ENCODE measurements at places on chromosomes 4 and X. TPM values are rescaled to one million over a fixed set of nuclear protein-coding genes. Genes with fewer than 3 reads are reported as not detected.

DNA sequence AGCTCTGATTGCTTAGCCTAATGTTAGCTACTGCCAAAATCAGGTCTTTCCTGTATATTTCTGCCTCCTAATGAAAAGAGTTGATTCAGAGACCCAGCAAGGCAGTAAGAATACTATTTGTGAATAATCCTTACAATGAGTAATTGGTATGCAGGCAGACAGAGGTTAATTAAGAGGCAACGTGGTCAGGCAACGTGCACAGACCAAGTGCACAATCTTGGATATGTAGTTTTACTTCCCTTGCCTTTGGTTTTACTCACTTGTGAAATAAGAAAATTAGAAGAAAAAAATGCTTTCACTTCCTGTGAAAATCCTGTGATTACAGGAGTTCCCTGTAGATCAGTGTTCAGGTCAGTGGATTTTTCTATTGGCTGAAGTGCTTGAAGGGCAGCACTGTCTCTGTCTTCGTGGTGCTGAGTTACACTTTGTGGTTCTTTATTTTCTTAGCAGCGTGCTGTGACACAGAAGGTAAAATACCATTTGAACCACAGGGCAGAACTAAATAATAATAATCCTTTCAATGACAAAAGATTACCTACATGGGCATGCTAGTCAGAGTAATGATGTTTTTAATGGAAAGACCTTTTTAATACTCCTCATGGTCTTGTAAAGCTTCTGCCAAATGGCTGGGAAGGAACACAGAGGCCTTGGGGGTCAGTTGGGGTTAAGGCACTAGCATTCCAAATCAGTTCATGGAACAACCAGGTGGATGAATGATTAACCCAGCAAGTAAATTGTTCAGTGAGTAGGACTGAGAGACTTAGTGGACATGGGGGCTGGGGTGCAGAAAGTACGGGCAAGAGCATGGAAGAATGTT, 430.9 kb downstream of the MAPK10 start:
- peak; percentile 28 for DNase-seq

DNA sequence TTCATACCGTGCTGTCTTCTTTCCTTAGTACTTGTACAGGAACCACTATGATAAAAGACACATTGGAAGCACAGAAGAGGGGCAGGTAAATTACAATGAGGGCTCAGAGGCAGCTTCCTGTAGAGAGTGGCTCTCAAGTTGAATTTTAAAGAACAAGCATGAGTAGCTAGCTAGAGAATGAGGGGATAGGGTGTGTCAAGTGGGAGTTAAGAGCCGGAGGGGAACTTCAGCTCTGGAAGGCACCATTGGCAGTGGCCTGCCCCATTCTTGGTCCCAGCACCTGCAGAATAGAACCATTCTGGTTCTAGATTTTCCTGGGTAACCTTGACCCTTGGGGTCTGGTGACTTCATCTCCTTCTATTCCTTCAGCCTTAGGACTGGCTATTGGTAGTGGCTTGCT, 34.0 kb upstream of the JADE1 start:
- no peak for DNase-seq

Gene GABRE
- total RNA-seq, result 8.4 TPM

- DNase-seq, result no peak
Measured at GRCh38 chr4:20362148-20362547, 110.4 kb downstream of the SLIT2 start.

Gene TEX11
- total RNA-seq, result not detected

Gene BST1
- 49.0 TPM for total RNA-seq

DNA sequence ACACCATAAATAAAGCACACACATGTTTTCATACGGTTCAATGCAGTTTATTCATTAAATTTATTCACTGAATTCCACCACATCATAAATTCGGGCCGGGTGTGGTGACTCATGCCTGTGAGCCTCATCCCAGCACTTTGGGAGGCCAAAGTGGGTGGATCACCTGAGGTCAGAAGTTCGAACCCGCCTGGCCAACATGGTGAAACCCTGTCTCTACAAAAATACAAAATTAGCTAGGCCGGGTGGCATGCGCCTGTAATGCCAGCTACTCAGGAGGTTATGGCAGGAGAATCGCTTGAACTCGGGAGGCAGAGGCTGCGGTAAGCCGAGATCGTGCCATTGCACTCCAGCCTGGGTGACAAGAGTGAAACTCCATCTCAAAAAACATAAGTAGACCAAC, 131.6 kb downstream of the PDS5A start:
- DNase-seq, result no peak

Gene UGT2B17
- total RNA-seq, result not detected

DNA sequence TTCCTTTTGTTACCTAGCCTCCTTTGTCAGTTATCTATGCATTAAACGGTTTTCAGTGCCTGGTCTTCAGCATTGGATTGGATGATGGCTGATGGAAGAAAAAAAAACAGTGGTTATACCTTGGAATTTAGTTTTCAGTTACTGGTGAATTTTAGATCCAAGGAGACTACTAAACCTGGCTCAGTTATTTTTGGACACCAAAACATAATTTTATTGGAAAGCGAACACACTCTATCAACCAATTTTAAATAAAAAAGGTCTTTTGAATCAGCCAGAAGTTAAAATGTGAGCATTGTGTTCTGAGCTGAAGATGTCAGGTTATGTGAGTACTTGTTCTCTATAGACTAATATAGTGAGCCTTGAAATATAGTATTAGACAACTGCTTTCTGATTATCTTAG, 32.1 kb downstream of the FGF2 start:
- DNase-seq, result no peak

Gene RIBC1
- total RNA-seq, result 1.0 TPM

DNA sequence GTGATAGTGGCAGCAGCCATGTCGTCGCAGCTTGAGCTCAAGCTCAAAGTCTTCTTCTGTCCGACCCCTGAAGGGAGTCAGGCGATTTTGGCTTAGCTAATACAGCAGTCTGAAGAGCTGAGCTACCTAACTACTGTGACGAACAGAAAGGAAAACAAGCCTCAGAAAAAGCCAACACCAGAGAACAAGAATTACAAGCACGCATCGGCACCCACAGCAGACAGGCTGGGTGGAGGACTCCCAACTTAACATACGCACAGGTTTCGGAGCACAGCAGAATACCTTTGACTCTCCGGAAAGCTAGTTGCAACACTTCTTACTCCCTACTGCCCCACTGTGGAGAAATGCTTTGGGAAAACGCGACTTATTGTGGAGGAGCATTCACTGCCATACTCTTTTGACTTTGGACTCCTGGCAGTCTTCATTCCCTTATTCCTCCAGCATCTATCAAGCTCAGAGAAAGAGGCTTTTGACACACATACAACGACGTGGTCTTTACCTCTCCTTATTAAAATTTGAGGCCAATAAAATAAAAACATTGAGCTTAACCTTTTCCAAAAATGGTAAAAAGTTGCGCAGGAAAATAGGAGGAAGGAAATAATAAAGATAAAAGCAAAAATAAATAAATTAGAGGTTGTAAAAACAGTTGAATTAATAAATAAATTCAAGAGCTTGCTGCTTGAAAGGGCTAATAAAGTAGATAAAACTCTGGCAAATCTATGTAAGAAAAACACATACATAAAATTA, 41.3 kb upstream of the GPC3 start:
- peak; percentile 38 for DNase-seq

- no peak for DNase-seq
Measured at GRCh38 chr4:26242451-26242850, 78.4 kb upstream of the RBPJ start.

Gene TMSB15A
- not detected for total RNA-seq

GRCh38 chrX:111568354-111568753, 56.9 kb downstream of the SERTM2 start:
- no peak for DNase-seq

DNA sequence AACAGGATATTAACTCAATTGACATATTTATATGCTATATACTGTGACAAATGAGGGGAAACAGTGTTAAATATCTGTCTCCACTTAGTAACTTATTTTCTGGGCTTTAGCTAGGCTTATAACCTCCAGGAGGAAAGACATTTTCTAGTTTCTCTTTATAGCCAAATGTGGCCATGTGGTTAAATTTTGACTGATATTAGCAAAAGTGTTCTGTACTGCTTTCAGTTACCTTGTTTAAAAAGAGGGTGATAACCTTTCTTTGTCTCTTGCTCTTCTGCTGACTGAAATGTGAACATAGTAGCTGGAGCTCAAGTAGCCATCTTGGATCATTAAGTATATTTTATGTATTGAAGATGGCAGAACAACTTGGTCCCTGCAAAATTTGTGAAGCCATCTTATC, 253.7 kb downstream of the PDHA2 start:
- DNase-seq, result no peak

Gene OPHN1
- total RNA-seq, result 11.7 TPM

DNA sequence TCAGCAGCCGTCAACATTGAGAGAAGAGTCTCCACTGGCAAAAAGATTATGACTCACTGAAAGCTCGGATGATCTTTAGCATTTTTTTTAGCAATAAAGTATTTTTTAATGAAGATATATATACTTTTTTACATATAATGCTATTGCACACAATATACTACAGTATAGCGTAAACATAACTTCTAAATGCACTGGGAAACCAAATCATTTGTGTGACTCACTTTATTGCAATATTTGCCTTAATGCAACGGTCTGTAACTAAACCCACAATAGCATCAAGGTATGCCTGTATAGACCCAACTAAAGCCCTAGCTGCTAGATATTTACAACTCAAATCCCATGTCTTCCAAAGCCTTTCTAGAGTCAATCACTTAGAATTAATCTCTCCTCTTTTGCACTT, 52.3 kb upstream of the EDNRA start:
- no peak for DNase-seq

DNA sequence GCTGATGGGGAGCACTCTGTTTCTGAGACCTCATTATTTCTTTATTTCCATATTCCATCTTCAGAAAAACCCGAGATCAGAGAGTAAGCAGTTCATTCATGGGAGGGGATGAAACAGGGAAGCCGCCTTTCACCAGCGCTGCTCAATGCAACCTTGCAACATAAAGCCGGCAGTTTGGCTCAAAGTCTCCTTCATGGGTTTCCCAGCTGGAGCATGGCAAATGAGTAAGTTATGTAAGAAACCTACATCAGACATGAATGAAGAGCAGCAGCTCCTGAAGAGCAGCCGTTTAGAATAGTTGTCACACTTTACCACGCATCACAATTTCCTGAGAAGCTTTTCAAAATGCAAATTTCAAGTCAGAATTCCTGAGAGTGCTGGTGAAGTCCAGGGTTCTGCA, 578.8 kb downstream of the FSTL5 start:
- DNase-seq, result no peak

Gene AFF2
- total RNA-seq, result not detected

DNA sequence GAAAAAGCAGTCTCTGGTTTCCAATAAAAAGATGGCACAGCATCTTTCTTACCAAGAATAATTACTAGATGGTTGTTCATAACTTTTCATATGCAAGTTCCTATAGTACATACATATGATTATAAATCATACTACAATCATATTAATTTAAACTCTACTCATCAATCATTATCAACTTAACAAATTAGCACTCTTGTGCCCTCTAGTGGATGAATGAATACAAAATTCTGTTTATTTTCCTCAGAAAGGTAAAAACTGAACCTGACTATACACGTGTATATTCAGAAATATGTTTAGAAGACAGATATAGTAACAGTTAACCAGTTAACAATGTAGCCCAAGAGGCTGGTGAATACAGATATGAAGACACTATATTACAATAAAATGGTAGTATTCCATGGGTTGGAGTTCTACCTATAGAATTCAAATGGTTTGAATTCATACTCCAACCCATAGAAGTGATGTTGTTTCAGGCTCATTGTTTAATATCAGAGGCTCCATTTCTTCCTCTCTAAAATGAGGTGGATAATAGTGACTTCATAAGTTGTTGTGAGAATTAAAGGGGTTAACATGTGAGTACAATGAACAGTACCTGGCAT, 100.0 kb downstream of the ADAMTS3 start:
- peak; percentile 64 for DNase-seq

- no peak for DNase-seq
Measured at GRCh38 chr4:94582517-94582916, 130.8 kb downstream of the PDLIM5 start.

GRCh38 chrX:108420481-108420880, 17.7 kb downstream of the COL4A6 start:
- DNase-seq, result no peak

Gene GRIA2
- total RNA-seq, result not detected

- no peak for DNase-seq
Measured at GRCh38 chr4:91958596-91958995, 345.2 kb upstream of the GRID2 start.

GRCh38 chr4:184030036-184030435, 124.9 kb downstream of the STOX2 start:
- DNase-seq, result no peak

DNA sequence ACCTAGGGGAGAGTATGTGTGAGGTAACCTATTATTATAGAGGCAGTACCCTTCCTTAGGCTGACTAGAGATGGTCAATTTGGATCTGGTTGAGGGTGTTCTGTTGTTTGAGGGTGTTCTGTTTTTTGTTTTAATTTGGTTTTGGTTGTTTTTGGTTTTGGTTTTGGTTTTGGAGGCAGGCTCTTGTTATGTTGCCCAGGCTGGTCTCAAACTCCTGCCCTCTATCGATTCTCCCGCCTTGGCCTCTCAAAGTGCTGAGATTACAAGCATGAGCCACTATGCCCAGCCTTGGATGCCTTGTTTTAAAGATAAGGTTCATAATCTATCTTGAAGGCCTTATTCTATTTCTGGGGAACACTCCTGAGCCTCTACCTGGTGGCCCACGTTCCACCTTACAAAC, 912 bp downstream of the CXorf65 start:
- no peak for DNase-seq

DNA sequence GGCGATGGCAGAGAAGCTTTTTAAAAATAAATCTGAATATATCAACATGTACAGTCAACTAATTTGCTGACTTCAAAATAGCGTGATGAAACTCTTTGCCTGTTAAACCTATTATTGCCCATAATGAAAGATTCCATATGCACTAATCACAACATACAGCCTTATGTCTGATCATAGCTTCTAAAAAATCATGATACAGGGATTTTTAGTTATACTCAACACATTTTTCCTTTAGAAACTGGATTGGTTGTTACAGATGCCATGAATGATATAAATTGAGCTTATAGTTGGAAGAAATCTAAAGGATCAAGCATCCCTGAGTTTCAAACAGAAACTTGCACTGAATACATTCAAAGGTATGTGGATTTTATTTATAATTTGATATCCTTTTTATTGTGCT, at the start of gene AMELX:
AMELX (plus strand) TSS at position 301 of the 400 bp plus-strand sequence. CDS start 1,376 bp downstream, outside the sequence.
- no peak for DNase-seq

DNA sequence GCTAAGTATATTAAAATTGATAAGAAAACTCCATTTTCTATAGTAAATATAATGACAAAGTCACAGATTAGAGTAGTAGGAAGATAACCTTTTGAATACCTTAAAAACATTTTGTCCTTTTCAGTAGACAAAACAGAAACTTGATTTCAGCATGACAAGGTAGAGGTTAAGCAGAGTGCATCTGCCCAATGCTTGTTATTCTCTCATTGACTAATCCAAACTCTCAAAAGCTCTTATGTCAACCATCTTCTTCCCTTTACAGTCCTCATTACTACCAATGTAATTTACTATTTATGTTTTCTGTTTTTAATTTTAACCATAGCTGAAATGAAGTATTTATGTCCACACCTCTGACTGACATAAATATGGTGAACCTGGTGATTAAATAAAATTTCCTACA, 11.1 kb downstream of the NIPAL1 start:
- no peak for DNase-seq
